Posterior cingulate gyrus (tissue), 11 donors: ENCODE measurements at places on chromosomes 16 and 17.

DNA sequence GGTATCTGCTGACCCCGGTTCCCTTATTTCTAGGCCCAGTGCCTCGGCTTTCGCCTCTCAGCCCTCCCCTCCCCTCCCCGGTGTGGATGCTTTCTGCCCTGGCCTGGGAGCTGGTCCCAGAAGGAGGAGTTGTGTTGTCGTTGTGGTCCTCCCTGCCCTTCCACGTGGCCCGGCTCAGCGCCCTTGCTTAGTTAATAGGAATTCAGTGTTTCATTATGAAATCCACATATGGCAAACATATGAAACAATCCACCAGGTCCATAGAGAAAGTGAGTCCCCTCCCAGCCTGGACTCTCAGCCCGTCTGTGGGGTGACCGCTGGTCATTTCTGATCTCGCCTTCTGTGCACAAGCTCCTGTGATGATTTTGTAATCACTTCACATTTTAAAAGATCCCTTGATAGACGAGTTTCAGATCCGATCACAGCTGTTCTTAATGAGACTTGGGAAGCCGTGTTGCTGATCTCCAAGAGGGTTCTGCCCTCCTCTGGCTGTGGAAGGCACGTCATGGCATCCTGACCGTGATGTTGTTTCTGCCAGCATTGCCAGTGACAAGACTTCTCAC lies 112.1 kb downstream of the BANP start:
- DNase-seq, result no peak

DNA sequence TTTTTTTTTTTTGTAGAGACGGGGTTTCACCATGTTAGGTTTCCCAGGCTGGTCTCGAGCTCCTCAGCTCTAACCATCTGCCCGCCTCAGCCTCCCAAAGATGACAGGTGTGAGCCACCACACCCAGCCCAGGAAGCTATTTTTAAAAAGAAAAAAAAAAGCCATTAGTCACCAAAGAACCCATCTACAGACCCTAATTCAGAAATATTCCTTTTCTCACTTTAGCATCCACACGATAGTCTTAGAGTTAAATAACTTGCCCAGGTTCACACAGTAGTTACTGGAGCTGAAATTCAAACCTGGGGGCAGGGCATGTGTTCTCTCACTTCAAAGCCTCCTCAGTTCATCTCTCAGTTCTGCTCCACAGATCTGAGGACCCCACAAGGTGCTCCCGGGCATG lies 70.3 kb upstream of the NOL11 start:
- DNase-seq, result no peak

- DNase-seq, result no peak
Observed at GRCh38 chr17:7840441-7840840, 6.4 kb downstream of the KDM6B start.

- no peak for DNase-seq
Observed at GRCh38 chr17:76268991-76269981, 4.1 kb downstream of the UBALD2 start.

DNA sequence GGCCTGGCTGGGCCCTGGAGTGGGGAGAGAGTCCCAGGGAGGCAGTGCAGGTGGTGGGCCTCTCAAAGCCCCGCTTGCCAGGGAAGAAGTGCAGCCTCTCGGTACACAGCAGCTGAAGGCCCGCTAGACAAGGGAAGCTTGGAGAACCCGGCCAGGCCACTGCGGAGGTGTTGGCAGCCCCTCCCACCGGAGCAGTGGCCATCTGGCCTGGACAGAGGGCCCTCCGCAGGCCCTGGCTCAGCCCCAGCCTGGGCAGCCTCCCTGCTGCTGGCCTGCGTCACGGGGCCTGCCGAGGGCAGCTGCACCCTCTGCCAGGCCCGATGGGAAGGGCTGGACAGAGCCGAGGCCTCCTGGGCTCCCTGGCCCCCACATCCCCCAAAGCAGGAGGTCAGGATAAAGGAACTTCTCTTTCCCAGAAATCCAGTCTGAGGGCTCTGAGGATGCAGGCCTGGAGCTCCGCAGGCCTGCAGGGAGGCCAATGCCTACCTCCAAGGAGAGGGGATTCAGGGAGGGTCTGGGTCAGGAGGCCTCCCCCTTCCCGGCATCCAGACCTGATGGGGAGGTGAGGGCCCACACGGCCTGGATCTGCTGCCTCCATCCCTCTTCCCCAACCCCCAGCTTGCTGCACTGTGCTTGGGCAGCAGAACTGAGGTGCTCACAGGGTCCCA lies 4.3 kb downstream of the SPPL2C start:
- DNase-seq, result peak; percentile 71

DNA sequence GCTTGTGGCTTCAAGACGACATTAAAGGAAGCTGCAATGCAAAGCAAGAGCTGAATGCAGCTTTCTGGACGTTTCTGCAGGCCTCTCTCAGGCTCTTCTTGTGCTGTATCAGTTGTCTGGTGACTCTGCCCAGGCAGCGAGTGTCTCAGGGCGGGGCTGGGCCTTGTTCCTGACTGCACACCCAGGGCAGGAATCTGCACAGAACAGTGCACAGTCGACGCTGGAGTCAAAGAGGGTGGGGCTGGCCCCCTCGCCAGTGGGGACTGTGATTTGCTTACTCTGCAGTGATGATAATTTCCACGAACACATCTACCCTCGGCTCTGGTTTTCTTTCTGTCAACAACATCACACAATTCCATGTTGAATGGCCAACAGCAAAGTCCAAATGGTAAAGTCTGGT lies 60.7 kb downstream of the IRF8 start:
- DNase-seq, result no peak

DNA sequence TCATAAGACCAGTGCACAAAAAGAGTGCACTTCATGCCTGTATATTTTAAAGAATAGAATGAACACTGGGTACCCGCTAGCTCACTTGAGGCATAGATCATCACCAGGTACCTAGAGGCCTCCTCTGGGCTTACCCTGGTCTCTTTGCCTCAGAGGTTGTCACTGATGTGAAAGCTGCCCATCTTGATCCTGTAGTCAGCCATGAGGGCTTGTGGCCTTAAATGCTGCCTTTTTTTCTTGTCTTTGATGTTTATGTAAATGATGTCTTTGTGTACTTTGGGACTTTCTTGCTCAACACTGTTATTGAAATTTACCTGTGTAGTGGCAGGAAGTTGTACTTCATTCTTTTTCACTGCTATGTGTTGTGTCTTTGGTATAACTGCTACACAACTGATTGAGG lies 26.8 kb upstream of the SLC5A10 start:
- no peak for DNase-seq

- DNase-seq, result no peak
Observed at GRCh38 chr17:40105861-40106759, 5.7 kb upstream of the NR1D1 start.

DNA sequence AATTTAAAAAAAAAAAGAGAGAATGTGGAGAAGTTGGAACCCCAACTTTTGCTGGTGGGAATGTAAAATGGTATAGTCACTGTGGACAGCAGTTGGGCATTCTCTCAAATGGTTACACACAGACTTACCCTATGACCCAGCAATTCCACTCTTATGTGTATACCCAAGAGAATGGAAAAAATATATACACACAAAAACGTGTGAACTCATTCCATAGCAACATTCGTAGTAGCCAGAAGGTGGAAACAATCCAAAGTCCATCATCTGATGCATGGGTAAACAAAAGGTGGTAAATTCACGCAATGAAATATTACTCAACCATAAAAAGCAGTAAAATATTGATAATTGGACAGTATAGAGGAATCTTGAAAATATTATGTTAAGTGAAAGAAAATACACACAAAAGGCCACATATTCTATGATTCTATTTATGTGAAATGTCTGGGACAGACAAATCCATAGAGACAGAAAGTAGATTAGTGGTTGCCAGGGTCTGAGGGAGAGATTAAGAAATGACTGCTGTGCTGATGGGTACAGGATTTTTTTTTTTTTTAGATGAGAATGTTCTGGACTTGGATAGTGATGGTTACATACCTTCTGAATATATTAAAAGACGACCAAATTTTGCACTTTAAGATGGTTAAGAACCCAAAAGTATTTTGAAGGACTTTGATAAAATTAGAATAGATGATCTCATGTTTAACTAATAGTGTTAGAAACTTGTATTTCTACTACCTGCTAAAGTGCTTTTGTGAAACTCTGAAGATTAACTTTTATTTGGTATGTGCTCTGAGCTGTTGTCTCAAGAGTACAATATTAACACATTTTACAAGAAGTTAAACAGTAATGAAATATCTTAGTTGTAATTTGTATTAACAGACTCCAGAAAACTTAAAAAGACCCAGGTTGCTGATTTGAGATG lies 60.9 kb downstream of the MRTFB start:
- DNase-seq, result no peak

GRCh38 chr16:9014389-9014788 lies 50.7 kb upstream of the USP7 start:
- DNase-seq, result peak; percentile 16

DNA sequence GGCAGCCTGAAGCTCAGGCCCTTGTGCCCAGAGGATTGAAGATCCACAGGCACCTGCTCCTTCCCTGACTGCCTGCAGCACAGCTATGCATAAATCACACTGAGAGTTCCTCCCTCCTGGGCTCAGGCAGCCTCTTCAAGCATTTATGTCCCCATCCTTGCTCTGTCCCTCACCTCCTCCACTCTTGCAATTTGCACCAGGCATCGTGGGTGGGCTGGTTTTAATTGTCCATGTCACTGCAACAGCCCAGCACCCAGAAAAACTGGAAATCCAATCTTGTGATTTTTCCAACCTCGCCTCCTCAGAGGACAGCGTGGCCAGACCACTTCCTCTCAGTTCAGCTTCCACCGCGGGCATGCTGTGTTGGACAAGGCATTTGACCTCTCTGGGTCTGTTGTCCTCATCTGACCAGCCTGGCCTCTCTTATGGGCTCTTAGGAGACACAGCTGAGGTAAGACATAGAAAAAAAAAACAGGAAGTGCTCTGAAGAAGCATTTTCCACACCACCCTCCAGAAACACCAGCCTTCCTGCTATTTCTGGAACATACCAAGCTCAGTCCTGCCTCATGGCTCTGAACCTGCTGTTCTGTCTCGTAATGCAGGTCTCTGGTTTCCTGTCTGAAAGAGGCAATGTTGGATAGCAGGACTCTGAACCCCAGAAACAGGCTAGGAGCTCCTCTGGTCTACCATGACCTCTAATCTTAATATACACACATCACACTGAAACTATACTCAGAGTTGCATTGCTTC lies 8.3 kb downstream of the TMEM114 start:
- peak; percentile 87 for DNase-seq

DNA sequence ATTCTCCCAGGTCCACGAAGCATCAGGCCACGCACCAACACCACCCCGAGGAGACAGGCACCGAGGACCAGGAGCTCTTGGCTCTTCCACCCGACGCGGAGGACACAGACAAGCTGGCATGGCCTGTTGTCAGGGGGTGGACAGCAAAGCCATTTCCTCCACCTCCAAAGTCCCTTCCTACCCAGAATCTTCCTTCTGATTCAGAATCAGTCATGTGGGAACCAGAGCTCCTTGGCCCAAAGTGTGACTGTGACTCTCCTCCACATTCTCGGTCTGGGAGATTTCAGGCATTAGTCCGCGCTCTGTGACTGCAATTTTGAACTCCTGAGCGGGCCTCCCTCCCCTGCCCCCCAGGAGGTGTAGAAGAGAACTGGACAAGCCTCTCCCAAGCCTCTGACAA lies 9.2 kb downstream of the DNAH17 start:
- DNase-seq, result no peak

- DNase-seq, result no peak
Observed at GRCh38 chr16:21702276-21702675, 38.5 kb downstream of the OTOA start.

GRCh38 chr17:57536289-57536688 lies 208.8 kb downstream of the CCDC182 start:
- DNase-seq, result no peak

DNA sequence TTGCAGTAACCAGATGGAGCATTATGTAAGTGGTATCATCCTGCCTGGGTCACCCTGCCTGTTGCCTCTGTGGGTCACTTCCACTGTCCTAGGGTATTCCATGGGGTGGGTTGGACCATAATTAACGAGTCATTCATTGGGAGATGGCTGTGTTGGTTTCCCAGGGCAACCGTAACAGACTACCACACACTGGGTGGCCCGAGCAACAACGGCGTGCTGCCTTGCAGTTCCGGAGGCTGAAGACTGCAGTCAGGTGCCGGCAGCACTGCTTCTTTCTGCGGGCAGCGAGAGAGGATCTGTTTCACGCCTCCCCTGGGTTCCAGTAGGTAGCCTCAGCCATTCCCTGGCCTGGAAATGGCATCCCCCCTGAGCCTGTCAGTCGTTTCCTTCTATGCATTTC lies 28.9 kb upstream of the CMIP start:
- DNase-seq, result peak; percentile 17

- DNase-seq, result peak; percentile 72
Observed at GRCh38 chr17:67528751-67529436, 151.8 kb downstream of the PITPNC1 start.

DNA sequence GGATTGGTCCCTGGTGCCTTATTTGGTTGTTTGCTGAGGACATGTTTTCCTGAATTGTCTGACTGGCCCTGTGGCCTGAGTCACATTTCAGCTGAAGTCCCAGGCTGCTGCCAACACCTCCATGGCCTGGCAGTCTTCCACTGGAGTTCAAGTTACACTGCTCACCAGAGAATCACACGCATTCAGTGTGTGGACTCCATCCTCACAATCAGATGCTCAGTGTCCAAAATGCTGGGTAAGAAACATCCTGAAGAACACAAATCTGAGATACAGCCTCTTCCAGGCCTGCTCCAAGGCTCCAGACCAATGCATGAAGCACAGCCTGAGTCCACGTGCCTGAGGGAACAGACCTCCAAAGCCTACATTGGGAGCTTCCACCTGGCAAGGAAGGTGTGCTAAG lies 19.2 kb downstream of the CD300LB start:
- no peak for DNase-seq

GRCh38 chr17:14730821-14731220 lies 429.9 kb downstream of the HS3ST3B1 start:
- no peak for DNase-seq

DNA sequence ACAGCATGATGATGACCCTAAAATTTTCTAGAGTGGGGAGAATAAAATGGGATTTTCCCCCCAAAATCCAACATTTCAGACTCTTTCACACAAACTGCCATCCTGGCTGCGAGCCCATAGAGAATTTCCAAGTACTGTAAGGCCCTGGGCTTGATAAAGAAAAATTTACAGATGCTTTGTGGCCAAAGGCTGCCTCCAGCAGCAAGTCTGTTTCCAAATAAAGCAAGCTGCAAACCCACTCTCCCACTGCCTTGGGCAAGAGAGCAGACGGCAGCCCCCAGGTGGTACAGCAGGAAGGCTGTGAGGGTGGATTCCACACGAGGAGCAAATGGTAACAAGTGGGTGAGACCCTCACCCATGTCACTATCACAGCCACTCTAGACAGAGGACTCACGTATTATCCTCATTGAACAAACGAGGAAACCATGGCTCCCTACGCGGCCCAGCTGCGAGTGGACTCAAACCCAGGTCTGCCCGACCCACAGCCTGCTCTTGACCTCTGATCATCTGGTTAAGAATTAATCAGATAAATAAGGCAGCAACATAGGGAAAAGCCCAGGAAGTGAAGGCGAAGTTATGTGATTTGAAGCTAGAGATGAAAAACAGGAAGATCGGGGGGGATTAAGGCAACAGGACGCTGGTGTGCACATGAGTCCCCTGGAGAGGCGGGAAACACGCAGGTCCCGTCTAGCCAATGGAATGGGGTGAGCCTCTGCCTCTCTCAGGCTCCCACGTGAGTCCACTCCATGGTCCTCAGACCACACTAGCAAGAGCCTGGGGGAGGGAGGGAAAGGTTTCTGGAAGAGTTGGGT lies 37.4 kb downstream of the AXIN2 start:
- DNase-seq, result no peak

- DNase-seq, result no peak
Observed at GRCh38 chr17:63196772-63197335, 230.8 kb downstream of the TANC2 start.

GRCh38 chr17:76735006-76735405 lies 2.1 kb downstream of the SRSF2 start:
- no peak for DNase-seq
